ENCODE measurements at places on chromosomes 1 and 21. TPM values are rescaled to one million over a fixed set of nuclear protein-coding genes. Genes with fewer than 3 reads are reported as not detected.

SPRR2F gene
- polyA plus RNA-seq, result not detected

HPCAL4 gene
- not detected for polyA plus RNA-seq

GRCh38 chr1:234611225-234611846, 1.4 kb upstream of the IRF2BP2 start:
- H3K4me1 ChIP-seq, result peaks cover 46% of the 10 kb centered on the region
- H3K27me3 ChIP-seq, result no peaks in the 10 kb centered on the region
- H3K27ac ChIP-seq, result peak overlapping the region; percentile 99
- H3K4me3 ChIP-seq, result peak overlapping the region; percentile 94

- H3K4me1 ChIP-seq, result peaks cover 5% of the 10 kb centered on the region
- H3K4me3 ChIP-seq, result no peak overlapping the region
- DNase-seq, result no peak
Measured at GRCh38 chr1:32903991-32904785, 3.0 kb upstream of the TMEM54 start.

DNA sequence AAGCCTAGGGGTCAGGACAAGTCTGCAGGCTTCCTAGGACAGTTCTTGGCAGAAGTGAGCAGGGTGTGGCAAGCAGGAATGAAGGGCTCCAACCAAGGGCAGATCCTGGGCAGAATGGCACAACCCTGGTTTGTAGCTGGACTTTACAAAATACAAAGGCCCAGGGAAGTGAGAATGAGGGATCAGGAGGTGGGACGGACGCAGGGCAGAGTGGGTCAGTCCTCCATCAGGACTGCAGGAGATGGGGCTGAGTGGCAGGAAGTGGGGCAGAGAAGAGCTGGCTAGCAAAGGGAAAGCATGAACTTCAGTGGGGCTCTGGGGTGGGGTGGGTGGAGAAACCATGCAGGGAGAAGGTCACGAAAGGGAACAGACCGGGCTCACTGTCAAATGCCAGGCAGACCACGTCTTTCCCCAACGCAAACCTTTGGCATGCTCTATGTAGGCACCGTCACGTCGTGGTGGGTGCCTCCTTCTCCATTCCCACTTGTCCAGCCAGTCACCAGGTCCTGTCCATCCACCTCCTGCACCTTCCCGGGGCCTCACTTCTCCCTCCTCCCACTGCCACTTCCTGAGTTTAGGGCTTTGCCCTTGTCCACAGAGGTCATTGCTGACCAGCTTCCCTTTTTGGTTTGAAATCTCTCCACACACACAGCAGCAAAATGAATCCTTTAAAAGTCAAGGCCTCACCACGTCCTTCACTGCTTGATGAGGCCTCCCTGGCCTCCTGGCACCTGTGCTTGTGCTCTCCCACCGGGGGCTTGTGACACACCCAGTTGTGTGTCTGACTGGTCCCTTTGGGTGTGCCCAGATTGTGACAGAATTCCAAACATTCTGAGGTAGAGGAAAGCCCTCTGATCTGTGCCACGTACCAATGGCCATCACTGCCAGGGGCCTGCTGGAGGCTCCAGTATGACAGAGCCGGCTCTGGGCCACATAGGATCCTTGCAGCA, 8.7 kb upstream of the CLDN19 start:
- peak overlapping the region; percentile 67 for H3K27ac ChIP-seq
- DNase-seq, result no peak
- no peak overlapping the region for H3K4me3 ChIP-seq
- no peaks in the 10 kb centered on the region for H3K4me1 ChIP-seq
- H3K27me3 ChIP-seq, result no peaks in the 10 kb centered on the region
